ENCODE measurements at places on chromosomes 1 and 21.

DNA sequence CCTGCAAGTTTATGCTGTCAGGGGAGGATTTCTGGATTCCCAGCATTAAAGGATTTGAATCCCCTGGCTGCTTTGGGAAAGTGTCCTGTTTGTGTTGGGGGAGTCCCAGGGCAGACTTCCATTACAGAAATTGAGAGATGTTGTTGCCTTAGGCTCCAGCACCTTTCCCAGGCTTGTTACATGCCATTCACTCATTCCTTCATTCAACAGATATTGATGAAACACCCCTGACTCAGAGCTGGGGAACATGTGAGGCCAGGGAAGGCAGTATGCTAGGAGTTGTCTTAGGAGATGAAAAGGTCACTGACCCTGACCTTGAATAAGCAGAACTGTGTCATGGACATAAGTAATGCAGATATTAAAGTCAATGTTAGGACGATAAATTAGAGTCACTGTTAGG, 161.7 kb downstream of the NTMT2 start:
- DNase-seq = no peak

DNA sequence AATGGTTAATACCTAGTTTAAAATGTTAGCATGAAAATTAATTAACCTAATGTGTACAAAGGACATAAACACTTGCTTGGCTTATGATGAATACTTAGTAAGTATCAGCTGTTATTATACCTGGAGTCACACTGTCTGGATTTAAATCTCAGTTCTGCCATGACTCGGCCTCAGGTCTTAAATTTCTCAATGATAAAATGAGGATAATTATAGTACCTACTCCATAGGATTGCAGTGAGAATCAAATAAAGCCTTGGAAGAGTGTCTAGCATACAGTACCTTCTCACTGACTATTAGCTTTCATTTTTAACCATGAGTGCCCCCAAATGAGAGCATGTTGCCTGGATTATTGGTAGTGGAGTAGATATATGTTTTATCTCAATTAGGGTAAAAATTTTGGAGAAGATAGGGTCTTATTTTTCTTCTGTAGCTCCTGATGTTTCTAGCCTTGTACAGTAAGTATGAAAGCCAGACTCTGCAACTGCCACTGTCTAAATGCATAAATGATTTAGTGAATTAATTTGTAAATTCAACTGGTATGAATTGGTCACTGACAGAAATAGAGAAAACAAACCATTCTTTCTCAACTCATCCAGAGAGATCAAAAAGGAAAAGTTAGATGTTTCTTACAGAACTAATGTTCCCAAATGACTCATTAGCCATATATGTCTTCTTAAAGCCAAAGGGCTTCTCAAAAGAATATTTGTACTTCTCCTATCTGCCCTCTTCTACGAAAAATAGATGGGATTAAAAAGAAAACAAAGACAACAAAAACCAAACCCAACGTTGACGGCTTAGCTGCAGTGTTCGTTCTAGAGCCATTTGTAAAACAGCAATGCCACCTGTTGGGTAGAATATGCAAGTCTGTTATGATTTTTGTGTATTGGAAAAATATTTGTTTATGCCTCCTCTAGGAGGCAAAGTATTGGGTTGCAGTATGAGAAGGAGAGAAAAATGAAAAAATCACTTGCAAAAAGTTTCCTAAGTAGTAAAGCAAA, 53.8 kb upstream of the MROH9 start:
- no peak for DNase-seq

GRCh38 chr1:11151114-11151513, 38.0 kb upstream of the ANGPTL7 start:
- DNase-seq = no peak

GRCh38 chr1:226655251-226656163, 83.6 kb downstream of the ITPKB start:
- DNase-seq = no peak

DNA sequence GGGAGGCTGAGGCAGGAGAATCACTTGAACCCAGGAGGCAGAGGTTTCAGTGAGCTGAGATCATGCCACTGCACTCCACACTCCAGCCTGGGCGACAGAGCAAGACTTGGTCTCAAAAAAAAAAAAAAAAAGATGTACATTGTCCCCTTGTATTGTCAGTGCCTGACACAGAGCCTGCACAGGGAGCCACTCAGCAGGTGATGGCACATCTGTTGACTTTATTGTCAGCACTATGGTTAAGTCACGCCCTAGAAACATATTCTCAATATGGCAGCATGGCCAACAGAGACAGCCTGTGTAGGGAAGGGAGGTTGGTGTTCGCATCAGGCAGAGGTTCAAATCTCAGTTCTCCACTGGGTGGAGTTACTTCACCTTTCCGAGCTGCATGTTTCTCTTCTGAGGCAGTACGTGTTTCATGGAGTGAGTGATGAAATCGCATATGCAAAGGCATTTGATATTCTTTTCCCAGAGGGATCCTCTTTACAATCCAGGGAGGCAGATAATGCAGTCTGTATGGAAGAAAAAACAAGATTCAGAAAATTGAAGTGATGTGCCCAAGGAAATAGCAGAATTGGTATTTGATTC, 20.6 kb downstream of the LAMC2 start:
- DNase-seq = no peak

DNA sequence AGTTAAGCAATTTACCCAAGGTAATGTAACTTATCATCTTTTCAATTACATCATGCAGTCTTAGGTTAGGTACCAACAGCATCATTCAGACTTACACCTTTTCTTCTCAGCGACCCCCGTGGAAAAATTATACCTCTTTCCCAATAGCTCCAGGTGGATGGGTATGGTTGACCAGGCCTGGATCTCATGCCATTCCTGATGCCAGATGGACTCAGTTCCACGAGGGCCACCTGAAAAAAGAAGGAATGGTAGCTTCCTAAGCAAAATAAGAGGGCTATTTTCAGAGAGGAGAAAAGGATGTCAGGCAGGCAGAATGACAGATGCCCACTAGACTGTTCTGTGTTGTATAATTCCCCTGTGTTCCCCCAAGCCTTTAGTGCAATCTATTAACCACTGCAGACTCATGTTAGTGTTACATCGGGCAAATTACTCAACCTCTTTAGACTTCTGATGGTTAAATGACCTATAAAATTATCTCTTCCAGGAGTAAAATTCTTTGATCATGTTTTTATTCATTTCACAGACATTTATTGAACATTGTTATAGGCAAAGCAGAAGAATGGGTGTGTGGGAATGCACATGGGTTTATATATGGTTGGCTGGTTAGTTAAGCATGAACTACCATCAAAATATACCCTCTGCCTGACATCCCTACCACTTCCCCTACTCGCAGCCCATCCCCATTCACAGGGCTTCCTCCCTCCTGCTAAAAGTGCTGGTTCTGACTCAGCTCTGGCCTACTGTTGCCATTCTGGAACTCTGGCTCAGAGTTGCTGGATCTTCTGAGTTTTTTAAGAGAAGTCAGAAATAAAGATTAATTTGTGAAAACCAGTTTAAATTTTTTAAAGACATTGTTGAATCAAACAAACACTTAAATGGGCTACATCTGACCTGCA, 10.6 kb upstream of the MYSM1 start:
- no peak for DNase-seq

DNA sequence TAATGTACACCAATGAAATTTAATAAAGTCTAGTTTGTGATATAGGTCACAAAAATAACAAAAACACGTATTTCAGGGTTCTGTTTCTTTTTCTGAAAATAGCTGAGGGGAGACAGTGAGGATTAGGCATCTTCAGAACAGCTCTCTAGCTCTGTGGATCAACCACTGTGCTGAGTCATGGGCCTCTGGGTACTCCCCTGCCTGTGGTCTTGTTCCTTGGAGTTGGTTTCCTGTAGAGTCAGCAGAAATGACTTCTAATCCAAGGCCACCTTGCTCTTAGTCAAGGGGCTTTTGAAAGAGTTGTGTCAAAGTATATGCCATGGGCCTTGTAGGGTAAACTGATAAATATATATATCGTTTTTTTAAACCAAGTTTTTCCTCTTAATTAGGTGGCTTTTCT, 141.8 kb upstream of the ZRANB2 start:
- DNase-seq = no peak

- DNase-seq = no peak
Observed at GRCh38 chr1:227297073-227297793, 21.1 kb downstream of the CDC42BPA start.

GRCh38 chr1:162605225-162605927, 26.9 kb upstream of the DDR2 start:
- DNase-seq = no peak

DNA sequence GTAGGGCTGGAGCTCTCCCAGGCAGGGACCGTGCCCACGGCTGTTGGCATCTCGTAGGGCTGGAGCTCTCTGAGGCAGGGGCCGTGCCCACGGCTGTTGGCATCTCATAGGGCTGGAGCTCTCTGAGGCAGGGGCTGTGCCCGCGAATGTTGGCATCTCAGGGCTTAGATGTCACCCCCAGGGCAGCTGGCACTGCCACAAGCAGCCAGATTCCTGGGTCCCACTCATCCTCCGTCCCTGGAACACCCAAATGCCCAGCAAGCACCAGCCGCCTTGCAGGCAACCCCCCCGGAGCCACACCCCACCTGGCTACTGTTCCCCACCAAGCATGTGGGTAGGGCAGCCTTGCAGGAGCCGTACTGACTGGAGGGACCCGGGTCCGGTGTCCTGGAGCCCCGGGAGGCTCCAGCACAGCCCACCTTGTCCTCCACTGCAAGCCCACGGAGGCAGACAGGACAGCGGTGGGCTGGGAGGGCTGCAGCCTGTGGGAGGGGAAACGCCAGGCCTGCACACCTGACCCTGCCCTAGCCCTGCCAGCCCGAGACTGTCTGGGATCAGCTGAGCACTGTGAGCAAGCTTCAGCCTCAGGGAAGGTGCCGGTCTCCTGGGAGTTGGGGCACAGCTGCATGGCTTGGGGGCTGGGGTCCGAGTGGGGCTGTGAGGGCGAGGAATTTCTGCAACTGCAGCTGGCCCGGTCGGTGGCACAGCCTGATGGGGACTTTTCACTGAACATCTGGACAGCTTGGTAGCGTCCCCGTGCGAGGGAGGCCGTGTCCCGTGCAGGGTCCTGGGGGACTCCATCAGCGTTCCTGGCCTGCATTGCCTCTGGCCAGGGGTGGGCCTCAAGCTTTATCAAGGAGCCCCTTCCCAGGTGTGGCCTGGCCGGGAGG, 53.6 kb downstream of the COL18A1 start:
- DNase-seq = no peak

- DNase-seq = no peak
Observed at GRCh38 chr1:11326070-11326469, 53.1 kb downstream of the UBIAD1 start.

- no peak for DNase-seq
Observed at GRCh38 chr1:17011092-17011438, 663 bp downstream of the ATP13A2 start.

GRCh38 chr1:64472040-64472376, 2.1 kb downstream of the CACHD1 start:
- DNase-seq = no peak

DNA sequence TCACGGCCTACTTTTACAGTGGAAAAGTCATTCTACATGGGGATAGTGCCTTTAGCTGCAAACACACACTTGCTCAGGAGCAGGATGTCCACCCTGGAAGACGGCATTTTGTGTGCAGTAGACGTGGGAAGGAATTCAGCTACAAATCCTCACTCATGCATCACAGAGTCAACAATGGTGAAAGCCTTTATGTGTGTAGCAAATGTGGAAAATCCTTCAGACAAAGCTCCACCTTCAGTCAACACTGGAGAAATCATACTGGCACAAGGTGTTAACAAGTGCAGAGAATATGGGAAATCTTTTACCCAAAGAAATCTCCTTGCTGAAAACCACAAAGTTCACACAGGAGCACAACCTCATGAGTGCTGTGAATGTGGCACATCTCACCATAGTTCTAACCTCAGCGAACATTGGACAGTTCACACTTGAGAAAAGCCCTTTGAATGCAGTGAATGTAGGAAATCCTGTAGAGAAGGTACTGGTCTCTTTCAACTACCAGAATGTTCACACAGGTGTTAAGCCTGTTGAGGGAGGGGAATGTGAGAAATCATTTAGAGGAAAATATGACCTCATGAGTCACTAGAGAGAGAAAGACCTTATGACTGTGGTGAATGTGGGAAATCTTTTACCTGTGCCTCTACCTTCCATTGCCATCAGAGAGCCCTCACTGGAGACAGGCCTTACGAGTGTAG, 101.8 kb downstream of the PTGS2 start:
- no peak for DNase-seq

DNA sequence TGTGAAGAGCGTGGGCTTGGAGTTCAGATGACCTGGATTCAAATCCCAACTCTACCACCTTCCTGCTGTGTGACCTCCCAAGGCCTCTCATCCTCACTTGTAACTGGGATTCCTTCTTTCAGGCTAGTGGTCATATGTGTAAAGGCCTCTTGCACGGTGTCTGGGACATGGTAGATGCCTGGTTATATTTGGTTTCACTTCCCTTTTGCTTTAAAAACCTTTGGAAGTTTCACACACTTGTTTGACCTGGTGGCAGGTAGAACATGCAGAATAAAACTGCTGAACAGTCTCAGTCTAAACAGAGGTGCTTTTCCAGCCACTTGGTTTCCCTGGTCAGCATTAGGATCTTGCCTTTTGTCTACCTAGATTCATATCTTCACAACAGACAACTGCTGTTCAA, 37.0 kb upstream of the RCAN3 start:
- DNase-seq = no peak

DNA sequence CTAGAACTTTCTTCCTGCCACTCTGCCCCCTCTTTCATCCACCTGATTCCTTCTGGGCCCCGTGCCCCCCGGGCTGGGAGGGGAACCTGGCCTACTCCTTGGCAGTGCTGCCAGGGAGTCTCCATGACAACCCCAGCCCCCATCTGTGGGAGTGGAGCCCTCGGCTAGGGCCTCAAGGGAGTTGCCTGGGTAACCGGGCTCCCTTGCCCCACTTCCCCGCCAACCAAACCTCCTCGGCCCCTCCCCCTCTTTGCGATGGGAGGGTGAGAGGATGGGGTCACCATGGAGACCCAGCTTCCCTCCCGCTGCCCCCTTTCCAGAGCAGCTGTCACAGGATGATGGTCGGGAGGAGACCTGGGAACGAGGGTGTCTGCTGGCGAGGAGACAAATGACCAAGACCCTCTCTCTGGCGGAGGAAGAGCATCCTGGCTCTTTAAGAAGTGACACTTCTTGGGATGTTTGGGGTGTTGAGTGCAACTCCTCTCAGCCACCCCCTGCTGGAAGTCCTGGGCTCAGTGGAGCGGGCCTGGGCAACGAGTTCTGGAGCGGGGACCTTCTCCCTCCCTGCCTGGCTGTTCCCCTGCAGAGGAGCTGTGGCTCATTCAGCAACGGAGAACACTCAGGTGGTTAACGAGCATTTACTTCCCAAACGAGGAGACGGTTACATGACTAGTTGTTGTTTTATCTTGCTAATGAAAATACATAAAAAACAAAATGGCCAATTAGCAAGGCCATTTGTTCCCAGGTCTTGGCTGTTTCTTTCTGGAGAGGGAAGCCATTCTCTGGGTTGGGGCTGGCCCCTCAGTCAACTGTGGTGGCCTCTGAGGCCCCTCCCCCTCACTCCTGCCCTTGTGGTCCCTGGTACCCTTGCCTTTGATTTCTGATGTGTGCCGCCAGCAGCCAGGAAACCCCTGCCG, 82.8 kb downstream of the UBIAD1 start:
- DNase-seq = no peak

GRCh38 chr1:206703661-206704060, 19.0 kb downstream of the MAPKAPK2 start:
- peak; percentile 53 for DNase-seq

Measured in effector memory CD4-positive, alpha-beta T cell (primary cell).